Glomerular endothelial cell (primary cell): ENCODE measurements at places on chromosomes 1 and 21. TPM values are rescaled to one million over a fixed set of nuclear protein-coding genes. Genes with fewer than 3 reads are reported as not detected.

Gene CYP4A11
- total RNA-seq: not detected in 2 replicates

Gene ILDR2
- total RNA-seq: 0.53 TPM in 1 of 2 replicates, not detected in the other

Gene LRRIQ3
- 0.10 TPM in 1 of 2 replicates, not detected in the other for total RNA-seq

Gene NHLH1
- 0.05 TPM in 1 of 2 replicates, not detected in the other for total RNA-seq

Gene DDI2
- 10.1 and 28.4 TPM in 2 replicates for total RNA-seq

Gene CFHR2
- total RNA-seq: not detected in 2 replicates

Gene OLFM3
- not detected in 2 replicates for total RNA-seq

Gene CRNN
- total RNA-seq: not detected in 2 replicates

Gene POU3F1
- not detected in 2 replicates for total RNA-seq

Gene AMY1B
- total RNA-seq: not detected in 2 replicates

Gene OR2T11
- not detected in 2 replicates for total RNA-seq

Gene COL8A2
- 0.41 and 0.58 TPM in 2 replicates for total RNA-seq

Gene NTMT2
- total RNA-seq: not detected in 2 replicates

Gene OPRD1
- total RNA-seq: under 0.01 TPM in 1 of 2 replicates, not detected in the other

Gene IKBKE
- 12.3 and 14.7 TPM in 2 replicates for total RNA-seq

Gene AKNAD1
- total RNA-seq: 1.4 TPM in 1 of 2 replicates, not detected in the other

Gene CLEC20A
- total RNA-seq: not detected in 2 replicates

Gene KRTAP24-1
- total RNA-seq: not detected in 2 replicates

Gene FBXO44
- 12.4 and 15.2 TPM in 2 replicates for total RNA-seq

Gene ANGPTL1
- total RNA-seq: not detected in 2 replicates

Gene C1orf105
- not detected in 2 replicates for total RNA-seq

Gene PLA2G4A
- 2.0 and 2.5 TPM in 2 replicates for total RNA-seq
